ENCODE measurements at places on chromosomes 16 and 17.

- DNase-seq = no peak
Observed at GRCh38 chr17:75945211-75945610, 4.4 kb upstream of the FBF1 start.

DNA sequence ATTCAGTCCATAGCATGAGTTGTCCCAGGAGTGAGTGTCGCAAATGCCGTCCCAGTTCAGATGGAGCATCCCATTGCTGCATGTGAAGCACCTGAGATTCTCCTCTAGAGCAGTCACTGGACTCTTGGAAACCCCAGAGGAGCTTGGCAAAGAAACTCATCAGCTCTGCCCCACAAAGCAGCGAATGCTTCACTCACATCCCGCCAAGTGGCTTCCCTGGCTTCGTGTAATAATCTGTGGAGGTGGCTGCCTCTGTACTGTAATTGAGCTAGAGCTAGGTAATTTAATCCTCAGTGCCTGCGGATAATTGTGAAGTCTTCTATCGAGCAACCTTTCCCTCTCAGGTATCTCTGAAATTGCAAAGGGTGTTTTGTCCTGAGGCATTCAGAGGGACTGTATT, 107.1 kb downstream of the SNX29 start:
- DNase-seq = no peak

- no peak for DNase-seq
Observed at GRCh38 chr16:10581507-10581906, 1.1 kb upstream of the EMP2 start.

GRCh38 chr16:66416939-66417700, 10.0 kb upstream of the BEAN1 start:
- DNase-seq = no peak

All from stimulated activated CD8-positive, alpha-beta memory T cell treated with anti-CD3 and anti-CD28 coated beads, Interleukin-4, amount 100 ng/mL, for 4 hours (primary cell).